ENCODE measurements at places on chromosomes 7 and 10.

GRCh38 chr10:71143170-71143569 lies 69.2 kb upstream of the UNC5B start:
- no peak for DNase-seq

DNA sequence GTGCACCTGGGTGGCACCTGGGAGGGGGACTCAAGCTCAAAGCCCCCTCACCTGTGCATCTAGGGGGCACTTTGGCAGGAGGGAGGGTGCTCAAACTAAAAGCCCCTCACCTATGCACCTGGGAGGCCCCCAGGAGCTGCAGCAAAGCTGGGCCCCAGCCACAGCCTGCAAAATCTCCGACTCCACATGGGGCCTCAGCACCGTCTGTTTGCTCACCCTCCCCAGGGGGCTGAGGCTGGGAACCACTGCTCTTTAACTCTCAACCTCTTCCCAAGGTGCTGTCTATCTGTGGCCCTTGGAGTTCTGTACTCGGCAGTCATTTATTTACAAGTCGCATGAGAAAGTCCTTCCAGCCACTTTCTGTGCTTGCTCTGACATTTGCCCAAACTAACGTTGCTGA lies 458.4 kb downstream of the DNAJB6 start:
- no peak for DNase-seq

DNA sequence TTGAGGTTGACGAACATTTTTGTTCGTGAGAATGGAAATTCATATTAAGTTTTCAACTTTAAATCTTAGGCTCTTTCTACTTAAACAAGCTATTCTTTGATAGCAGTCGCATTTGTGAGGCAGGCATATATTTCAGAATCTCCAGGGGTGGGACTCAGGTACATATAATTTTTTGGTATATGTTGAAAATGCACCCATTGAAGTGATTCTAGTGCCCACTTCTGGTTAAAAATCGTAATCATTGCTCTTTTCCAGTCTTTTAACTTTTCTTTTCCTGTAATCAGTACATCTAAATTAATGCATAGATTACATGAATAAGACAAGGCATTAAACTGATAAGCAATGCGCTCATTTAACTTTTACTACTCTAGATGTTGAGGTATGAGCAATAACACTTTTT lies 67.8 kb downstream of the ZNRF2 start:
- no peak for DNase-seq

- peak; percentile 42 for DNase-seq
Measured at GRCh38 chr7:132654150-132654549, 77.9 kb upstream of the PLXNA4 start.

DNA sequence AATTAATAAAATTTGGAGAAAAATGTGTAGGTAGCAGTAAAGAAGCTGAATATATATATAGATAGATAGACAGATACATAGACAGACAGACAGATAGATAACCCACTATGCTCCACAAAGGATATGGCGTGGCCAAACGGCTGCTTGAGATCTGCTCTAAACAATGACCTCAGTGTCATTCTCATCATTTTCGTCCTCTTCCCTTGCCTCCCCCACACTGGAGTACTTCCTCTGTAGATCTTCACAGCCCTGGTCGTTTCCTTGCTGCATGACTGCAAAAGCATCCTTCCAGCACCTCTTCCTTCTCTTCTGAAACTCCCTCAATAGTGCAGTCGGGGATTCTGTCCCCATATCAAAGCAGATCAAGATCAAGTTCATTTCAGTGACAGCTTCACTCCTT lies 35.6 kb upstream of the ATP6V0A4 start:
- no peak for DNase-seq

DNA sequence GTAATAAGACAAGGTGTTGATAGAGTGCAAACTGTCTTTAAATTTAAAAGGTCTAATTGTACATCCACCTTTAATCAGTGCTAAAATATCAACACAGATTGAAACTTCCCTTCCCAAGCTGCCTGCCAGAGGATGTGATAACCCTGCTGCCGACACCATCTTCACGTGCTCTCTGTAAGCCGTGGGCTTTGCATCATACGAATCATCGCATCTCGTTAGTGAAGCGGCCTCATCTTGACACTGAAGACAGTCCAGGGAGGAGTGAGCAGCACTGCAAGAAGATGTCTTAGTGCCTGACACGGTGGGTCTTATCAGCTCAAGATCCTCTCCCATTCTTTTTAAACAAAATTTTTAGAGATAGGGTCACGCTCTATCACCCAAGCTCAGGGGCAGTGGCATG lies 518.8 kb downstream of the PTPRN2 start:
- no peak for DNase-seq

- peak; percentile 83 for DNase-seq
Measured at GRCh38 chr7:130910949-130911944, 177.2 kb upstream of the KLF14 start.

DNA sequence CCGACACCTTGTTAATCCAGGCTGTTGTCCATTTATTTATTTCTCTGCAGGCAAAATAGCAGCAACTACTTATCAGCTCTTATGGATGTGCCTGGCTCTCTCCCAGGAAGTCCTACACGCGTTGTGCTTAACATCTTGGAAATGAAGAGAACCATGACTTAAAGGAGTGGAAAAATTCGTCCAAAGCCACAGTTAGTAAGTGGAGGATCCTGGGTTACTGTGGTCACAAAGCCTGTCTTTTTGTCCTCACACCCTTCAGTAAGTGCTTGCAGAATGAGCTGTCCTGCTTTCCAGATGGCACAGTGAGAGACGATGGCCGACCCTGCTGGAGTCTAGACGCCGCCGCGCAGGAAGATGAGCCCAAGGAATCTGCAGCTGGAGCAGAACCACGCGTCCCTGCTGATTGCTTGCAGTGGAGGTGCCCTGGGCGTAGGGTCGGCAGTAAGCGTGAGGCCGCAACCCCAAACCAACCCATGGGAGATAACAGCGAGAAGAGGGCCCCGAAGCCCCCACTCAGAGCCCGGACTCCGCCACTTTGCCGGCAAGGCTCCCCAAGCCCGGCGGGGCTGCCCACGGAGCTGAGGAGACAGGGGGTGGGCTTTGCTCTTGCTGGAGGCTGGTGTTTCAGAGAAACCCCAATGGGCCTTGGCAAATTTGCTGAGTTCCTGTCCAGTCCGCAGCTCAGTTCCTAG lies 178.6 kb downstream of the CXCL12 start:
- DNase-seq: no peak

- peak; percentile 58 for DNase-seq
Measured at GRCh38 chr7:101121991-101122932, 4.6 kb upstream of the SERPINE1 start.

- DNase-seq: peak; percentile 12
Measured at GRCh38 chr10:84825330-84825729, 496.9 kb downstream of the CCSER2 start.

- DNase-seq: no peak
Measured at GRCh38 chr10:78634389-78634815, 434.4 kb upstream of the ZMIZ1 start.

DNA sequence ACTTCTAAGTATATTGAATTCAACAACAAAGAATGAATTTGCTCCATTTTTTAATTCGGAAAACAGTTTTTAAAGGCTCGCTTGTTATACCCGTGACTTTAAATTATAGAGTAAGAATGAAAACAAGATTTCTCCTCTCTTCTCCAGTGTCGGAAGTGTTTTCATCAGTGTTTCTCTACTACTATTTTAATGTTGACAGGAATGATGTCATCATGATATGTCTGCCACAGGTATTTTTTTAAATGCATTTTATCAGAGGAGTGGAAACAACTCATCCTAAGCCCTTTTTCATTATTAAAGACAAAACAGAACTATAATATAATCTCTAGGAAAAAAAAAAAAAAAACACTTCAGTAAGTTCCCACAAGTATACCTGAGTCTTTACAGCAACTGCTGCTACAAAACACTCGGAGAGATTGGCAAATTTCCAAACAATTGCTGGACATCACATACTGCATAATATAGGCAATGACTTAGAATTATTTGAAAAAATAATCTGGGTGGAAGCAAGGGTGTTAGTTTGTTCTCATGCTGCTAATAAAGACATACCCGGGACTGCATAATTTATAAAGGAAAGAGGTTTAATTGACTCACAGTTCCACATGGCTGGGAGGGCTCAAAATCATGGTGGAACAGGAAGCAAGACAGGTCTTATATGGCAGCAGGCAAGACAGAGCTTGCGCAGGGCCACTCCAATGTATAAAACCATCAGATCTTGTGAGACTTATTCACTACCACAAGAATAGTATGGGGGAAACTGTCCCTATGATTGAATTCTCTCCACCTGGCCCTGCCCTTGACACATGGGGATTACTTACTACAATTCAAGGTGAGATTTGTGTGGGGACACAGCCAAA lies 4.8 kb upstream of the RNF32 start:
- DNase-seq: no peak

GRCh38 chr10:88954458-88955083 lies 2.0 kb upstream of the ACTA2 start:
- DNase-seq: no peak

GRCh38 chr7:142636751-142637150 lies 112.5 kb upstream of the PRSS1 start:
- DNase-seq: no peak

DNA sequence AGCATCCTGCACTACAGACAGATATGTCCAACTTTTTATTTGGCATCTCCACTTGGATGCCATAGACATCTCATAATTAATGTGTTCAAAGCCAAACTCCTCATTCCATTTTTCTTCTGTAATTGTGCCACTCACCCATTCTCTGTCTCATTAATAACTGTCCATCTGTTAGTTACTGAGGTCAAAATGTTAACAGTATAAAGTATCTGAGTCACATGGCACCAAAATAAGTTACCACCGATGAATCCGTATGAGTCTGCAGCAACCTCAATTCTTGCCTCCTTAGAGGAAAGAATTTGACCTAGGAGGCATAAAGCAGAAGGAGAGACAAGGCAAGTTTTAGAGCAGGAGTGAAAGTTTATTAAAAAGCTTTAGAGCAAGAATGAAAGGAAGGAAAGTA lies 16.5 kb upstream of the NT5C3A start:
- no peak for DNase-seq

- DNase-seq: no peak
Measured at GRCh38 chr7:156475666-156476065, 164.9 kb upstream of the RNF32 start.

- DNase-seq: no peak
Measured at GRCh38 chr10:21797984-21798765, 205.4 kb downstream of the DNAJC1 start.

DNA sequence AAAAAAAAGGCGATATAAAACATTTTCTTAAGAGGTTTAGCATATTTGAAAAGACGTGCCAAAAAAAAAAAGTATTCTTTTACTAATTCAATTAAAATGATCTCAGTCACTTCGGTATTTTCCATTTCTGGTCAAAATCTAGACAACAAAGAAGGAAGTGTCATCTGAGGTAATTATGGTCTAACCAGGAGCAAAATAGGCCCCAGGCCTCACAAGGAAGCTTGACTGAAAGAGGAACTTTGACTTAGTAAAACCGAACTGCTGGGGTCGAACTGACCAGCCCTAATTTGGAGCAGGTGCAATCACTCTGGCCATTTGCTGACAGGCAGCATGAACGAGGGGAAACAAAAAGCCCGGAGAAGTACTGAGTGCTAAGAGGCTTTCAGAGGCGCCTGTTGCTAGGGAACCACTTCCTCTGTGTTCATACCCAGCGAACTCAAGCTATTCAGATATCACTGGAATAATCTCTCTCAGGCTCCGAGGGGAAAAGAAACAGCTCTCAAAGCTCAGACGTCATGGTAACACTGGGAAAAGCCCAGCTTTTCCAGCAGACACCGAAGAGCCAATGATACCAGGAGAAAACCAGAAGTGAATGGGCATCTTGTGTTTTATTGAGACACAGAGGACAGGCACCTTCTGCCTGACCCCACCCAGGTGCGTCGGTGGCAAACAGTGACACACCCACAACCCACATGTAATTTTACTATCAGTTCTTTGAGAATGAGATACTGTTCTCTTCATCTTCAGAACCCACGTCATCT lies 126.5 kb downstream of the FAM107B start:
- DNase-seq: peak; percentile 92

GRCh38 chr7:104945599-104945956 lies 68.4 kb upstream of the KMT2E start:
- no peak for DNase-seq

GRCh38 chr7:27921081-27921836 lies 181.3 kb downstream of the TAX1BP1 start:
- peak; percentile 83 for DNase-seq

Data from A673 (cell line).